GM12878 (cell line): ENCODE measurements at places on chromosomes 2 and 18. TPM values are rescaled to one million over a fixed set of nuclear protein-coding genes. Genes with fewer than 3 reads are reported as not detected.

The HRH4 gene
- total RNA-seq = not detected in 2 replicates

The CRYBA2 gene
- total RNA-seq = not detected in 2 replicates

The TRABD2A gene
- total RNA-seq = 5.0 and 5.7 TPM in 2 replicates

The CD28 gene
- total RNA-seq = 0.16 and 0.23 TPM in 2 replicates

The KCNG2 gene
- total RNA-seq = not detected in 2 replicates

The MTCL1 gene
- total RNA-seq = 0.29 and 0.36 TPM in 2 replicates

The GCA gene
- total RNA-seq = 26.7 and 29.9 TPM in 2 replicates

The TRIM54 gene
- total RNA-seq = not detected in 2 replicates

- DNase-seq = no peak
- H3K4me1 ChIP-seq = no peaks in the 10 kb centered on the region; the same call in 1 of the 2 replicates
- no peaks in the 10 kb centered on the region for H3K36me3 ChIP-seq
- H3K4me3 ChIP-seq = no peak overlapping the region
- no peaks in the 10 kb centered on the region for H3K27me3 ChIP-seq
These were observed 3.6 kb downstream of the LGALSL start for GRCh38 chr2:64457524-64457923.

GRCh38 chr18:69064063-69064462, 266.2 kb downstream of the CCDC102B start:
- no peaks in the 10 kb centered on the region for H3K4me1 ChIP-seq
- H3K27ac ChIP-seq = no peak overlapping the region
- H3K36me3 ChIP-seq = no peaks in the 10 kb centered on the region

GRCh38 chr2:204853905-204854304, 308.6 kb downstream of the PARD3B start:
- H3K4me3 ChIP-seq = no peak overlapping the region
- H3K36me3 ChIP-seq = no peaks in the 10 kb centered on the region
- DNase-seq = no peak
- no peaks in the 10 kb centered on the region for H3K27me3 ChIP-seq

DNA sequence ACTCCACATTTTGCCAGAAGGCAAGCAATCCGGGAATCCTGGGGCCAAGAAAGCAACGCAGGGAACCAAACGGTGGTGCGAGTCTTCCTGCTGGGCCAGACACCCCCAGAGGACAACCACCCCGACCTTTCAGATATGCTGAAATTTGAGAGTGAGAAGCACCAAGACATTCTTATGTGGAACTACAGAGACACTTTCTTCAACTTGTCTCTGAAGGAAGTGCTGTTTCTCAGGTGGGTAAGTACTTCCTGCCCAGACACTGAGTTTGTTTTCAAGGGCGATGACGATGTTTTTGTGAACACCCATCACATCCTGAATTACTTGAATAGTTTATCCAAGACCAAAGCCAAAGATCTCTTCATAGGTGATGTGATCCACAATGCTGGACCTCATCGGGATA, 26.8 kb downstream of the B3GNT2 start:
- DNase-seq = no peak
- H3K4me3 ChIP-seq = no peak overlapping the region
- peaks cover 35% of the 10 kb centered on the region for H3K36me3 ChIP-seq
- H3K4me1 ChIP-seq = peaks cover 13% of the 10 kb centered on the region

DNA sequence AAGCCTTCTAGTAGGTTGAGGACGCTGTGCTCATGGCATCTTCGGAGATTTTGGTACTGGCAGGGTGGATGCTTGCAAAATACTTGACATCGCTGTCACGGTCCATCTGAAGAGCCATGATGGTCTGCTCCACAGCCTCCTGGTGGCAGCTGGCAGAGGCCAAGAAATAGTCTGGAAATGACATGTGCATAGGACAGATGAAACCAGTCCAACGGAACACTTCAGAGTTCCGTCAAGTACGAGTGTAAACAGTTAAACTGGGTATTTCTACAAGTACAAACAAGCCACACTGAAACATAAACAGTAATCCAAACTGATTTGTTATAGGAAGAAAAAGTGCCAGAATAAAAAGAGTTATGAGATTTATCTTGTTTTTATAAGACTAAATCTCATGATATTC, 66.6 kb downstream of the PPP4R1 start:
- DNase-seq = no peak
- no peak overlapping the region for H3K27ac ChIP-seq
- H3K4me1 ChIP-seq = no peaks in the 10 kb centered on the region
- peaks cover 8% of the 10 kb centered on the region; the same call in 1 of the 2 replicates for H3K36me3 ChIP-seq
- no peak overlapping the region for H3K4me3 ChIP-seq

GRCh38 chr2:72793798-72794440, 31.9 kb downstream of the EXOC6B start:
- no peaks in the 10 kb centered on the region for H3K4me1 ChIP-seq
- no peaks in the 10 kb centered on the region for H3K27me3 ChIP-seq
- no peak overlapping the region for H3K4me3 ChIP-seq
- H3K27ac ChIP-seq = no peak overlapping the region
- DNase-seq = no peak

DNA sequence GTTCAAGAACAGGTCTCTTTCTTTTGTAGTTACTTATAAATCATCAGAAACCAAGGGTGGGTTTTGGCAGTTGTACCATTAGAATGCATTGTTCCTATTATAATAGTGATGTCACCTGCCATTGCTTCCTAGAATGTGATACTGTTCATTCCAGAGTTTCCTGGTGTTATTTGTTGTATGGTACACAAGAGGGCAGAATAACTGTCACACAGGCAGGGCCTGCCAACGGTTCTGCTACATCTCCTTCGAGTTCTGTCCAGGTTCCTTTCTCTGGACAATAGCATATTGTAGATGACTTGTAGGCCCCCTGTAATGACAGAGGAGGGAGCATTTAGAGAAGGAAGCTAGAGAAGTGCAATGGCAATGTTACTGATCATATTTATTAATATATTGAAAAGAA, 98.3 kb downstream of the KLHL14 start:
- no peaks in the 10 kb centered on the region for H3K36me3 ChIP-seq
- no peaks in the 10 kb centered on the region for H3K4me1 ChIP-seq
- H3K4me3 ChIP-seq = no peak overlapping the region
- no peaks in the 10 kb centered on the region for H3K27me3 ChIP-seq

- H3K4me3 ChIP-seq = peak overlapping the region; percentile 85
- DNase-seq = no peak
- peaks cover 3% of the 10 kb centered on the region for H3K4me1 ChIP-seq
- no peaks in the 10 kb centered on the region for H3K36me3 ChIP-seq
- H3K27me3 ChIP-seq = no peaks in the 10 kb centered on the region
These were observed 797 bp downstream of the TTC32 start for GRCh38 chr2:19900931-19901441.

DNA sequence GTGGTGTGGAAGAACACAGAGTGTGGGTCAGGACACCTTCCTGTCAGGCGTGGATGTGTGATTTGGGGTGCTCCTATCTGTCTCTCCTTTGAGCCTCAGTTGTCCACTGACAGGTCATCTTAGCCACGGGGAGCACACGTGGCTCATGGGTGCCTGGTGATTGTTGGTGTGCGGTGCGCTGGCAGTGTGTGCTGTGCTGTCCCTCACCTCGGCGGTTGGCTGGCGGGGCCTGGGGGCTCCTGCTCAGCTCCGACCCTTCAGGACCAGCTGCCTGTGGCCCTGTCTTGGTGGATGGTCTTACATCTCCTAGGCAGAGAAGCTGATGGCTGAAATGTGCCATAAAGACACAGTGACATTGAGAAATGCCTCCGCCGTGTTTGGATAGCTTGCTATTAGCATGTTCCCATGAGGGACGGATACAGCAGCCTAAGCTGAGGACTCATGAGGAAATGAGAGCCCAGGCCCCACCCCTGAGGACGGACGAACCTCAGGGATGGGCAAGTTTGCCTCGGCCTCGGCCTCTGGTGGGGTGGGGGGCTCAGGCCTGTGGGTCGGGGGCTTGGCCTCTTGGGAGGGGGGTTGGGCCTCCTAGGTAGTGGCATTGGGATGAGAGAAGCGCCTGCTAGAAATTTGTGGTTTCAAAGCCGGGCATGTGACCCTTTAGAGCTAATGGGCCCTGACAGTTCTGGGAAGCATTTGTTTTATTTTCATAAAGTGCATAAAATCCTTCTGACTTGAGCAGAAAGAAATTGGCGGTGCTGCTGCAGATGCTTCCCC, 20.3 kb upstream of the ASB1 start:
- no peak overlapping the region for H3K4me3 ChIP-seq
- no peaks in the 10 kb centered on the region for H3K27me3 ChIP-seq
- no peaks in the 10 kb centered on the region for H3K36me3 ChIP-seq
- no peaks in the 10 kb centered on the region for H3K4me1 ChIP-seq
- H3K27ac ChIP-seq = no peak overlapping the region

DNA sequence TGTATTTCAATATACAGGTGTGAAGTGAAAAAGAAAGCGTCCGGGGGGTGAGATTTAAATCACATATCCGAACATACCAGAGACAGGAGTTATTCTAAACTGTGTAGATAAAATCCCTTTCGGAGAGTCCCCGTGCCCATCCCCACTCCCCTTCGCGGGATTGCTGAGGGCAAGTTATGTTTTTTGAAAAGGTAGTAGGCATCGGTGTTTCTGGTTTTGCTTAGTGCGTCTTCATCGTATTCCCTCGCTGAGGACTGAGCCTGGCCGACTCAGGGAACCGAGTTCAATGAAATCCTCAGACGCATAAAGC, 583.4 kb downstream of the ZEB2 start:
- no peaks in the 10 kb centered on the region for H3K36me3 ChIP-seq
- peak overlapping the region; percentile 34 for H3K4me3 ChIP-seq
- no peak for DNase-seq

DNA sequence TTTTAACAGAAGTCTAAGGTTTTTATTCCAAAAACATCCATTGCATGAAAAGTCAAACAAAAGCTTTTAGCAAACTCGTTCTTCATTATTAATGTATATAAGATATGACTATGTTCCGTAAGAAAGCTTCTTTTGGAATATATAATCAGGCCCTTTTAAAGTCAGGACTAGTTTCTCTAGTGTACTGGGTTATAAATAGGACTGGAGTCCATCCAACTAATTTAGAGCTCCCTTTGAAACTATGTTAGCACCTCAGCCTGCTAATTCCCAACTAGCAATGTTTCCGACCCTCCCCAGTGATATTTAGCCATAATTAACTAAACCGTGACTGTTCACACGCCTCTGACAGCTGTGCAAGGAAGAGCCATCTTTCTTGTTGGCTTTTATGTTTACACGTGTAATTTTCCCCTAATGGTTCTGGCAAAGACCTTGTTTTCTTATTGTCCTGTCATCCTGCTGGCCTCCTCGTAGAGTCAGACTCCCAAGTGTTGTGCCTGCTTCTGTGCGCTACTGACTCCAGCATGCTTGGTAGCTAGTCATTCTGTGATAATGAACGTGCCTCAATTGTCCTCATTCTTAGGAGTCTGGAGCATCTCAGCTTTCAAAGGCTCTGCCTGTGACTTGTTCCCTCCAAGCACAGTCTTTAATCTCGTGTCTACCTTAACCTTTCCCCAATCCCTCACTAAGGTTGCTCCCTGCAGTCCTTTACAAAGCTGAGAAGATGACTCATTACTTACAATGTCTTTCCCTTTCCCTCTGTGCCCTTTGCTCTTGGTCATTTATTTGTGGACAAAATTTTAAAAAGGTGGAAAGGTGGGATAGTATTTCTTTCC, 172.2 kb upstream of the RASGRP3 start:
- no peak overlapping the region for H3K4me3 ChIP-seq
- no peaks in the 10 kb centered on the region for H3K36me3 ChIP-seq
- no peaks in the 10 kb centered on the region for H3K4me1 ChIP-seq
- no peaks in the 10 kb centered on the region for H3K27me3 ChIP-seq

GRCh38 chr2:77797088-77797487, 274.9 kb upstream of the LRRTM4 start:
- H3K4me3 ChIP-seq = no peak overlapping the region
- no peak overlapping the region for H3K27ac ChIP-seq
- no peaks in the 10 kb centered on the region for H3K4me1 ChIP-seq
- no peaks in the 10 kb centered on the region for H3K36me3 ChIP-seq
